ENCODE measurements at places on chromosomes 12 and 14. TPM values are rescaled to one million over a fixed set of nuclear protein-coding genes. Genes with fewer than 3 reads are reported as not detected.

Gene OR4E2
- polyA plus RNA-seq, result not detected

GRCh38 chr14:76672123-76672522 is 89.1 kb upstream of the VASH1 start:
- DNase-seq, result no peak

DNA sequence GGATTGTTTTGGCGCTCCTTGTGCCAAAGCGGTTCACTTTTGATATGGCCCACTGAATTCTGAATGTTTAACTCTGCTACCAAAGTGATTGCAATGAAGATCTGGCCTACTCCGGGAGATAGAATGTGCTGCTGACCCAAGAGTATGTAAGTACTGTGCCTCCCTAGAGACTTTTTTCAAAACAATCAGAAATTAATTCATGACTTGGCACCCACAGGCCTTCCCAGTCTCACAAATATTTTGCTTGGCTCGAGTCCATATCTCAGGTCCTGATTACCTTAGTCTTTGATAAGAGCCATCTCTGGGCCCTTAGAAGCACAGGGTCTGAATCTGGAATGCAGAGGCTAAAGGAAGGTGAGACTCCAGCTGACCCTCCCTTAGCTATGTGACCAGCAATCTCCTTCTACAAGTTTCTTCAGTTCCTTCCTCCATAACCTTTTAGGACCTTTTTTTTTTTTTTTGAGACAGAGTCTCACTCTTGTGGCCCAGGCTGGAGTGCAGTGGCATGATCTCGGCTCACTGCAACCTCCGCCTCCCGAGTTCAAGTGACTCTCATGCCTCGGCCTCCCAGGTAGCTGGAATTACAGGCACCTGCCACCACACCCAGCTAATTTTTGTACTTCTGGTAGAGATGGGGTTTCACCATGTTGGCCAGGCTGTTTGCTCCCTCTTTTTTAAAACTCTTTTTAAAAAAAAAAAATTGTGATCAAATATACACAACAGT is 49.5 kb upstream of the METAP2 start:
- DNase-seq, result no peak

Gene IL31
- polyA plus RNA-seq, result not detected

DNA sequence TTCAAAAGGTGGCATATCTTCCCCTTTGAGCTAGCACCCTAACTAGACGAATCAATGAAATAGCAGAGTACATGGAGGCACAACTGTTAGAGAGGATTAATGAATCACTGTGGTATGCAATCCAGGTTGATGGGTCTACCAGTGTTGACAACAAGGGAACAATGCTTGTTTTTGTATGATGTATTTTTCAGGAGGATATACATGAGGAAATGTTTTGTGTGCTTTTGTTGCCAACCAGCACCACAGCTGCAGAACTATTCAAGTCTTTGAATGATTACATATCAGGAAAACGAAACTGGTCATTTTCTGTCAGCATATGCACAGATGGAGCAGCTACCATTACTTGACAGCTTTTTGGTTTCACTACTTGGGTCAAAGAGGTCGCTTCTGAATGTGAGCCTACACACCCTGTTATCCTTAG is 142.6 kb downstream of the GPHN start:
- no peak for DNase-seq

Gene GPR84
- not detected for polyA plus RNA-seq

GRCh38 chr14:95047754-95048153 is 109.6 kb downstream of the DICER1 start:
- no peak for DNase-seq

DNA sequence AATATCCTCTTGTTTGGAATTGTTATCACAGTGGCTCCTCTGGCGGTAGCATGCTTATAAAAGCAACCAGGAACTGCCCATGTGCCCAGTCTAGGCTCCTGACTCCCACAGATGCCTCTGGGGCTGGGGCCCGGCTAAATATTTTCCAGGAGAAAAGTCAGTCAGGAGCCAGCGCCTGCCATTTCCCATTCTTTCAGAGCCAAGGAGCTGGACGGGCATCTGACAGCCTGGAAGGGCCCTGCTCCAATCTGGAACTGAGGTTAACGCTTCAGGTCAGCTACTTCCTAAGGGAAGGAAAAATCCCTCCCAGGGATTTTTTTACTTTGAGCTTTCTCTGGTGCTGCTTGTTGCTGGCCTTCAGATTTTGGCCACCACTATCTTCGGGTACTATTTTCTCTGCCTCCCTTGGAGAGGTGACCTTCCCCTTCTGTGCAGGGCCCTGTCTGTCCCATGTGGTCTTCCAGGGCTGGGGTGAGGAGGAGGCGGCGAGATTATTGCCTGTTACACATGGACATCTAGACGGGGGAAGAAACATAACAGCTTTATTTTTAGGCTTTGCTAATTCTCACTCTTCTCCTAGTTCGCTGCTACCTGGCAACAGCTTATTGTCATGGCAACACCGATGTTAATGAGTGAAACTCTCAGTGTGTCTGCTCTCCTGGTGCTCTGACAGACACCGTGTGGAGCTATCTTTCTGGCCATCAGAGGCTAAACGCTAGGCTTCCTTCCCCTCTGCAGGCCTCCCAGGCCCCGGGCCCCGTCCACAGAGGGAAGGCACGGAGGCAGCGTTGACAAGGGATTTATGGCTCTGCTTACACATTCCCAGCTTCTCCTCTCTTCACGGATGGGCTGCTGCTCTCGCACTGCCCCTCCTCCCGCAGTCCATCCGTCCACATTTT is 160.4 kb downstream of the CACNA1C start:
- DNase-seq, result no peak

GRCh38 chr14:25622763-25623162 is 572.8 kb upstream of the STXBP6 start:
- DNase-seq, result no peak
